COLO829 (cell line): ENCODE measurements at places on chromosomes 5 and 9.
A peak's percentile ranks its signal among the peaks of the same experiment; 100 is the strongest.

DNA sequence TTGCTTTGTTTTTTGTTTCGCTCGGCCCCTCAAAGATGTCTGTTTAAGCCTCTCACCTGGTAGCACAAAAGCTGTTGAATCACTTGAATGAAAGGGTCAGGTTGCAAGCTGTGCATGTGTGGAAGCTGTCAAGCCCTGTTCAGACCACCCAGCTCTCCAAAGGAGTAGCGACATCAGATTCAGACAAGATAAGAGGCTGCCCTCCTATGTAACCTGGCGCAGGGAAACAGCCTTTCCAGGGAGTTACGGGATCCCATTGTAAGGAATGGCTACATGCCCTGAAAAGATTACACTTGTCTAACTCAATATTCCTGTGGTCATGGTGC lies 2.9 kb downstream of the FREM1 start:
- DNase-seq: no peak

DNA sequence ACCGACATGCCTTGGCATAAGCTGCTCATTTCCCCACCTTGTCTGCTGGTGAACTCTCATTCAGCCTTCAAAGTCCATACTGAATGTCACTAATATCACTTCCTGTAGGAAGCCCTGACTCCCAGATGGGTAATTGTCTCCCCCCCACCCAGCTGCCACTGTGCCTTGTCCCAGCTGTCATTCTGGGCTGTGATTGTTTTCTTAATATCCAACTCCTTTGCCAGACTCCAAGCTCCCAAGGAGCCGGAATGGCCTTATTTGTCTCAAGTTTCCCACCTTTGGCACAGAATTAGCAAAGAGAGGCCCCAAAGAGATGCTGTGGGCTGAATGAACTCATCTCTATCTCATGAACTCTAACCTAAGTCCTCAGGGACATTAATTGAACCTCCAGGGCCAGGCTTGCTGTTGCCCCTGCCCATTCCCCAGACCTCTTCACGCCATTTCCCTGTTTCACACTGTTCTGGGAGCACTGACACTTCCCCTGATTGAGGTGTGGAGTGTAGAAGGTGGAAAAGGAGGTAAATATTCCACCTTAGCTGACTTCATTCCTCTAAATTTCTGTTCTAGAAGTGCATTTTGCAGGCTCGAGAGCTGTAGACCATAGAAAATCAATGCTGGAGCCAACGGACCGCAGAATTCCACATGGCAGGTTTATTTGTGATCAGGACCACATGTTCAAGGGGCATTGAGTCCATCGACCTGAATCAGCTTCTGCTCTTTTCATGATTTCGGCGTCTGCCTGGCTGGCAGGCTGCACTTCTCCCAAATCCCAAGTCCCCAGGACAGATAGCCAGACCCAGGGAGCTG lies 4.9 kb upstream of the SH3PXD2B start:
- DNase-seq: no peak

GRCh38 chr5:181198905-181199519 lies 6.0 kb downstream of the TRIM7 start:
- no peak for DNase-seq

- no peak for DNase-seq
These were observed 3.1 kb upstream of the FCHSD1 start for GRCh38 chr5:141654298-141654697.

- no peak for DNase-seq
These were observed 42.6 kb upstream of the ANKRD31 start for GRCh38 chr5:75279321-75279720.

DNA sequence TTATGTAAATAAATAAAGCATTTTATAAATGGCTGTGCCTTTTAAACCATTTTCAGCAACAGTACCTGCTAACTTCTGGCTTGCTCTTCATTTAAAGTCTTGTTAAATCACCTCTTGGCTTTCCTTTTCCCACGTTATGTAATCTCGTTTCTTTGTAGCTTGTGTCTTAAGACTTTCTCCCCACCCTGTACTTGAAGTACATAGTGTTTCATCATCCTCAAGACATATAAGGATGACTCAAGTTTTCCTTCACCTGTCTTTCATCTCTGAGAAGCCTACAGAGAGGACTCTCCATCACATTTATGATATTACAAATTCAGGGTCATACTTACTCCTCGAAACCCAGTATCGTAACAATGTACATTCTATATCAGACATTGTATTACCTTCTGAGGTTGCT lies 33.9 kb downstream of the PRELID2 start:
- DNase-seq: no peak

- DNase-seq: no peak
These were observed 34.1 kb upstream of the EFNA5 start for GRCh38 chr5:107704681-107705401.

DNA sequence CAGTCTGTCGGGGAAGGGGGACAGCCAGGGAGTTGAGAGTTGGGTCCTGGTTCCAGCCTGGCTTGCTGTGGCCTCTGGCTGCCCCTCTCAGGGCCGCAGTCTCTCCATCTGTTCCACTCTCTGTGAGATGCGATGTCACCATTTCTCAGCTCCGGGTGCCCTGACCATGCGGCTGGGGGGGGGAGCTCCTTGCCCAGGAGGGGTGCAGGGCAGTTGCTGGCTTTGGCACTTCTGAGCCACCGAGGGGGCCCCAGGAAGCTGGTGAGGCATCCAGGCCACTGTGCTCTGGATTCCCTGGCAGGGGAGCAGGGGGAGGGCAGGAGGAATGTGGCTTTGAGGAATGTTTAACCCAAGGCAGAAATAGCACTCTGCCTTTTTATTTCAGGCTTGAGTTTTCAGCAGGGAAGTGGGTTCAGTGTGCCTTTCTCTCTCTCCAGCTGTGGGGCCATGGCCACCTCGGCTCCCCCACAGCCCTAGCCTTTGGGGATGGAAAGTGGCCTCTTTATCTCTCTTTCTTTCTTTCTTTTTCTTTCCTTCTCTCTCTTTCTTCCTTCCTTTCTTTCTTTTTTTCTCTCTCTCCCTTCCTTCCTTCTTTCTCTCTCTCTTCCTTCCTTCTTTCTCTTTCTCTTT lies 11.0 kb downstream of the NCS1 start:
- DNase-seq: peak; percentile 62

DNA sequence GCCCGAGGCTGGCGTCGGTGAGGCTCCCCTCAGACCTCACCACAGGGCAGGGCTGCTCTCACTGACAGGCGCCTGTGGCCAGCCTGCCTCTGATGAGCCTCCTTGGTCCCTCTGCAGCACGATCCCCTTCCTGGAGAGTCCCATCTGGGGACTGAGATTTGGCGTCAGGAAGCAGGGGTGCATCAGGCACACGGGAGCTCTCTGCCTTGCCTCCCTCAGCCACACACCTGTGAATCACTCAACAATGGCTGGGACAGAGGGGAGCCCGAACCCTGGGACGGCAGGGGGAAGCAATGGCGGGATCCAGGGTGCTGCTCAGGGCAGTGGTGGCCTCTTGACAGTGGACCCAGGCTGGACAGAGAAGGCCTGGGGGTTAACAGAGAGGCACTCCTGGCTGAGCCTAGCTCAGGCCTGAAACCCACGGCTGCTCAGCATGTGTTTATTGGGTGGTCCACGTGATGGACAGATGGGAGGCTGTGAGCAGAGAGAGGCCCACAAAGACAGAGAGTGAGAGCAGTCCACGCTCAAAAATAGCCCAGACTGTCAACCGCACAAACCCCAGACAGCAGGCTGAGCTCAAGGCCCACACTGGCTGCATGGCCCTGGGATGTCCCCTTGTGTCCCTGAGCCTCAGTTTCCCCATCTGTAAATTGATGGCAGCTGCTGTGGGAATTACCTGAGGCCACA lies 11.9 kb downstream of the RASGEF1C start:
- no peak for DNase-seq

GRCh38 chr9:86043999-86044398 lies 55.4 kb downstream of the GOLM1 start:
- DNase-seq: no peak

- peak; percentile 81 for DNase-seq
These were observed 7.3 kb downstream of the CDC14B start for GRCh38 chr9:96612105-96612965.

- DNase-seq: no peak
These were observed 6.7 kb upstream of the SPATA31E1 start for GRCh38 chr9:87875831-87876545.
